Right lung (tissue), 10 donors: ENCODE measurements at places on chromosomes 4 and X. TPM values are rescaled to one million over a fixed set of nuclear protein-coding genes. Genes with fewer than 3 reads are reported as not detected.

MTM1 gene
- polyA plus RNA-seq = 9.5 TPM

DNA sequence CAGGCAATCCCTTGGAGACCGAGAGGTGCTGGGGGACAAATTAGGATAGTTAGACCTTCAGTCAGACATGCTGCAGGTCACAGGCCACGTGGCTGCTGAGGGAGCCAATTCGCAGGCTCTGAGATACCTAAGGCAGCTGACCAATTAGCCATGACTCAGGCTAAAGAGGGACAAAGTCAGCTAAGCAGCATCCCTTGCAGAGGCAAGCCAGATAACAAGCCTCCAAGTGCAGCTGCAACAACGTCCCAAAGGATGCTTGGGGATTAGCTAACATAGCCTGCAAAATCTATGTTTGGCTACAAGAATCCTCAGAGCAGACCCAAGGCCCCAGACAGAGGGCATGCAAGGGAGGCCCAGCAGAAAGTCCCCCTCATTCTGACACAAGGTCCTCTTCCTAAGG is 93.5 kb downstream of the SEL1L3 start:
- DNase-seq = no peak

CXCL3 gene
- 1.8 TPM for polyA plus RNA-seq

DNA sequence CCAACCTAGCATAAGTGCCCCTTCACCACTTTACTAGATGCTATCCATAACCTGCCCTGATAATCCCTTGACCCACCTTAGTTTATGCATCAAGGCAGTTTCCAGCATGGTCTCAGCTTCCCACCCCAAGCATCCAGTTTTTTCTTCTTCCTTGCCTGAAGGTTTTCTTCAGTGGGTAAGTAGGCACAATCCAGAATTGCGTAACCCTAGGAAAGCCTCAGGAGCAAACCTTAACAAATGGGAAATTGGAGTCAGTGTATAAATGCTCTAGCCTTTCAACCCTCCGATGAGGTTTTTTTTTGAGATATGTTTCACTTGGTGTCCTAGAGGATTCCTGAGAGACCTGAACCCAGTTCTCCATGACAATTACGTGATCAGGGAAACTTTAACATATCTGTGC is 614.0 kb upstream of the BOD1L1 start:
- no peak for DNase-seq

BEND2 gene
- polyA plus RNA-seq = 0.07 TPM

GRCh38 chr4:151048913-151049312 is 33.8 kb upstream of the LRBA start:
- DNase-seq = no peak

DNA sequence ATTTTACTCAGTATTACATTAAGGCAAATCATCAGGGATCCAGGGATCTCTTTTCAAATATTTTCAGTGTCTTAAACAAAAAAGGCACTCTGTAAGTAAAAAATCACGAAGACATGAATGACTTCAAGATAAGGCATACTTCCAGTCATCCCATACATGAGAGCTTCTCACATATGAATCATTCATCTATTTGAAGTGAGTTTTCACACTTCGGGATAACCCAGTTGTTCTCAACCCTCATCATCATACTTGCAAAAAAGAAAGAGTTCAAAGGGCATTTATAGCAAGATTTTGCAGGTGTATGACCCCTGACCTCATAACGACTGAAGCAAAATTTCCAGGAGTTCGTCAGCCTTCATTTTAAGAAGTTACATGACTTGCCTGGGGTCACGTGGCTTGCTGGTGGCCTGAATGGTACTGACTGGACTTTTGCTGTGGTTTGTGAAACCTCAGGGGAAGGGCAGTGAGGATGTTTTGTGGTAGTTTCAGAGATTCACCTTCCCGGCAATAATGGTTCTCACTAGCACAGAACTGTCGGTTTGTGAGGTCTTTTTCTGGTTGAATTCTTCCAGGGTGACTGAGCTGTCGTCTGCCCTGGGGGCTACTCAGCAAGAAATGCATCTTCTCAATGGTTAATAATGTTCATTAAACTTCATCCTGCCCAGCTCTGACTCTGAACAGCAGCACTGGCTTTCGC is 115.8 kb upstream of the SHISA3 start:
- DNase-seq = no peak

DNA sequence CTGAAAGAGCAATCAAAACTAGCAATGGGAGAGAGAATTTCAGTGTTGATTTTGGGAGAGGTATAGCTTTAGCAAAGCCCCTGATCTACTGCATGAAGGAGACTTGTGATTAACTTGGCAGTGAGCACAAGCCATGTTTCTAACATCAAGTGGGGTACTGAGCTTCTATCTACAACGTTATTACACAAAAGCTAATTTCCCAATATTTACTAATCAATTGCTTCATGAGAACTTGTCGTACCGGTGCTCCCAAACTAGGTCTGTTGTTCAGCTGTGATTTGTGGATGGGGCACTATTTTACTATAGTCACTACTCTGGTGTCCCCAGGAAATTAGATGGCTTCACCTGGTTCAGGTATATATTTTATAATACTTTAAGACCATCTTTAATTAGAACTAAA is 16.2 kb downstream of the ANK2 start:
- no peak for DNase-seq

ELMOD2 gene
- polyA plus RNA-seq = 57.4 TPM

NIPAL1 gene
- polyA plus RNA-seq = 2.9 TPM

DNA sequence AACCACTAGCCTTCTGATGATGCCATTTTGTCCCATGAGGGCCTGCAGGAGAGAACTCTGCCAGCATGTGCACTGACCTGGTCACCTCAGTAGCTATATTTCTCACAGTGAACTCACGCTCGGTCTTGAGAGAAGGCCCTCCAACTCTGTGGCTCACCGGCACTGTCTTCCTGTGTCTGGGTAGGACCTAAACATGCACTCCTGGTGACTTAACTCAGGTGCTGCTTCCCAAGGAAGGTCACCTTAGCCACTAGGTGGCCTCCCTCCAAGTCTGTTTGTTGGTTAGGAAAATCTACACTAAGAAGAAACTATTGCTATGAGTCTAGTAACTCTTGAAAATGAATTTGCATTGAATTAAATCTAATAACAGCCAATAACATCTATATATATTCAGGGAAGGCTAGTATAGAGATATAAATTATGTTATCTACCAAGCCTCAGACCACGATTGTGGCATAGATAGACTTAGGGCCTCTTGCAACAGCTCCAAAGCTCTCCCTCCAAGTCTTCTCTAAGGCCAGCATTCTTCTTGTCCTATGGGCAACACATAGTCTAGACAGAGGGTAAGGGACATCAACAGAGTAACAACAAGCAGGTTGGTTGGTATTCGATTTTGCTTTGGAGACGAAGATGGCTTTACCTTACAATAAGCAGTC is 24.7 kb downstream of the TLR10 start:
- DNase-seq = no peak

DNA sequence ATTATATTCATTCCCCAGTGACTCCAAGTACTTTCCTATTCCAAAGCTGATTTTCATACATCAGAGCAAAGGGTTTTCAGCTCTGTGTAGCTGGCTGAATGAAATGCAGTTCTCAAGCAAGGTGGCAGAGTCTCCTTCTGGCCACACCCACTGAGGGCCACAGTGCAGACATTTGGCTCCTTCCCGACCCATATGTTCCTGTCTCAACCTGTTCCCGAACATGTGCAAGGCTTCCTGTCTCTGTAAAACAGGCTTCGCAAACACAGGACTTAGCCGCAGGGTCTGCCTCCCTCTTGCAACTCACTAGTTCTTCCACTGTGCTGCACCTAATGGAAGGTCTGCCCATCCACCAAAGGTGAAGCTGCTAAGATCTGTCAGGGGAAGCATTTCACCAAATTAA is 249.2 kb downstream of the MID1IP1 start:
- no peak for DNase-seq

- DNase-seq = no peak
These were observed 40.0 kb downstream of the MOSPD2 start for GRCh38 chrX:14913241-14913640.

- DNase-seq = no peak
These were observed 706.5 kb downstream of the FSTL5 start for GRCh38 chr4:161457311-161457710.

DNA sequence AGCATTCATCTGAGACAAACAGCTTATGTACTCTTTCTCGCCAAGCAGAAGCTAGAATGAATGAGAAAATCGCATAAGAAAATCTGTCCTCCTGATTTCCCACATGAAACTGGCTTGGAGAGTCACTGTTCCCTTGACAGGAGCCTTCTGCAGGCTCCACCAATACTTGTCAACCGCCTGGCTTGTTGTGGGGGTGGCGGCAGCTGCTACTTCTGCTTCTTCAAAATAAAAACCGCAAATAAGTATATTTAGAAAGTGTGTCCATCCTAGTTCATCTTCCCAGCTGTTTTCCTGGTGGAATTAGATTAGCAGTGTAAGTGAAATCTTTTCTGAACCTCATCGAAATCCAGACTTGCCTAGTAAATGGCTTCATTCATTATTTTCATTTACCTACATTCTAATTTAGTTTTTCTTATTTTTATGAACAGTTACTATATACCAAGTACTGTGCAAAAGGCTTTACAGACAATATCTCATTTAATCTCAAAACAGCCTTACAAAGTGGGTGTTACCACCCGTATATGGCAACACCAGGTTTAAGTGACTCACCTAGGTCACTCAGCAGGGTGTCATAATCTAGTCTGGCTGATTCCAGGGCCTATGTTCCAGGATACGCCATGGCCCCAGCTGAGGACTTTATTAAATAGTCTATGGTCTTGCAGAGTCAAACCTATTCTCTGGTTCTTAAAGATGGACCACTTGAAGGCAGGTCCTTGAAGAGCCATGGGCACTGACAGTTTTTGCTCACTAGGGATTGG is 104.6 kb upstream of the IGFBP7 start:
- no peak for DNase-seq

NDNF gene
- polyA plus RNA-seq = 193 TPM
